ENCODE measurements at places on chromosomes 16 and 17.

- no peak for DNase-seq
Observed at GRCh38 chr17:50957600-50958575, 91.7 kb upstream of the TOB1 start.

- DNase-seq: no peak
Observed at GRCh38 chr16:81427219-81427618, 17.4 kb upstream of the CMIP start.

DNA sequence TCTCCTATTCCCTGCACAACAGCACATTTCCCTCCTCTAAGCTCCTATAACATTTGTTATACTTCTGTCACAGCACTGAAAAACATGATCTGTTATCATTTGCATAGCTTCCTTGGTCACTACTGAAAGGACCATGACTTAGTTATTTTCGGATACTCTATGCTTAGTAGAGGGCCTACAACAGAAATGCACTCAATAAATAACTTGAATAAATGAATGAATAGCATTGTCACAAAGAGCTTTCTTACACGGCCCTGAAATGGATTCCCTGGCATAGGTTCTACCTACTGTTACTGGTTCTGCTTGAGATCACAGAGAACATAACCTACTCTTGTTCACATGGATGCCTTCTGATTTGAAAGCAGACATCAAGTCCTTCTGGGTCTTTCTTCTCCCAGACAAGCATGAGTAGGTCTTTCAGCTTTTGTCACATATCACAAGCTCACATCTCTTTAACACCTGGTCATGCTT lies 41.6 kb downstream of the MYO1D start:
- peak; percentile 37 for DNase-seq

DNA sequence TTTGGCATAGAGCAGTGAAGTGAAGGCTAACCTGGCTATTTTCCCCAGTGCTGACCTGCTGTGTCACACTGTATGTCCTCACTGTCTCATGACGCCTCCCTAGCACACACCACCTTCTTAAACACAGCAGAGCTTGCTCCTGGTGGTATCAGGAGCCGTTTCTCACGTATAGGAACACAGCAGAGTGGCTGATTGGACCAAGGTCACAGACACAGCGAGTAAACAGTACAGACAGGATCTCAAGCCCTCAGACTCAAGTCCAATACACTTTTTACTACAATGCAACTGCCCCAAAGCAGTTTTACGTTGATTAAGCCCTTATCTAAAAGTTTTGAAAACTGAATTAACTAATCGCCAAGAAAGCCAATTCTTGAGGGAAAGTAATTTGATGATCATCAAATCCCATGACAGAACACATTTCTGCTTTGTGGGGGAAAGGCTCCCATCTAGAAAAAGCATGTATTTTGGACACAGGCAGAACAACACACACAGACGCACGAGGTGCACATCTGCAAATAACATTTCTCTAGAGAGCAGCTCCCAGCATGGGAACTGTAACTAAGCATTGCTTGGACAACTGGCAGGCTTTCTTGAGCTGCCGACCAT lies 15.2 kb downstream of the ARHGAP17 start:
- DNase-seq: no peak

DNA sequence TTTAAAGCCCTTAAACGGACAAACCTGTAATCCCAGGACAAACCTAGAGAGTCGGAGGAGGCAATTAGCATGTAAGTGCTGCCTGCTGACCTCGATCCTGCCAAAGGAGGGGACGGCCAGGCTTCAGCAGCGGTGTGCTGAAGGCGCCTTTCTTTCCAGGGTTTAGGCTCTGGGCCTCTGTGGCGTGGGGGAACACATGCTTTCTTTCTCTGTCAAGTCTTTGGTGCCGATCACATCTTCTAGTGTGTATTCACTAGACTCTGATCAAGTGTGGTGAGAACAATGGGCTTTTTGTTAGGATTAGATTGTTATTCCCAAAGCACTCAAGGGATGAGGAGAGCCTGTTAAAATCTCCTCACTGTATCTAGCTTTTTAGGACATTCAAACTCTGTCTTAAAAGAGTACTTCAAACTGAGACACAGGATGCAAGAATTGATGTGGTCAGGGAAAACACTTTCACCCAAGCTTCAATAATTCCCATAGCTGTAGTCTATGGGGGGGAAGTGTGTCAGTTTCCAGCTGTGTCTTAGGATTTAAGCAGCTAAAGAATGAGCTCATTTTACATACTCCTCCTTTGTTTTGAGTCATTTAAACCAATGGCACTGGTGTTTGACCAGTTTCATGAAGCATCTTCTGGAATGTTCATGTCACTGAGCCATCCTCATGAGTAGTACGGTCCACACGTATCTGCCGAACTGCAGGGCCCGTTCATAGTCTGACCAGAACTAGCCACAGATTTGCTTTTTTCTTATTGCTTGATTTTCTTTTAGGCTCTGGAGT lies 51.2 kb downstream of the RPA1 start:
- DNase-seq: no peak

GRCh38 chr16:2512735-2513404 lies 882 bp upstream of the ATP6V0C start:
- peak; percentile 37 for DNase-seq

GRCh38 chr16:67241008-67241900 lies 6.0 kb downstream of the FHOD1 start:
- DNase-seq: peak; percentile 42

- no peak for DNase-seq
Observed at GRCh38 chr17:27631411-27631760, 398 bp downstream of the LGALS9 start.

GRCh38 chr16:4052096-4052495 lies 64.1 kb downstream of the ADCY9 start:
- DNase-seq: no peak

DNA sequence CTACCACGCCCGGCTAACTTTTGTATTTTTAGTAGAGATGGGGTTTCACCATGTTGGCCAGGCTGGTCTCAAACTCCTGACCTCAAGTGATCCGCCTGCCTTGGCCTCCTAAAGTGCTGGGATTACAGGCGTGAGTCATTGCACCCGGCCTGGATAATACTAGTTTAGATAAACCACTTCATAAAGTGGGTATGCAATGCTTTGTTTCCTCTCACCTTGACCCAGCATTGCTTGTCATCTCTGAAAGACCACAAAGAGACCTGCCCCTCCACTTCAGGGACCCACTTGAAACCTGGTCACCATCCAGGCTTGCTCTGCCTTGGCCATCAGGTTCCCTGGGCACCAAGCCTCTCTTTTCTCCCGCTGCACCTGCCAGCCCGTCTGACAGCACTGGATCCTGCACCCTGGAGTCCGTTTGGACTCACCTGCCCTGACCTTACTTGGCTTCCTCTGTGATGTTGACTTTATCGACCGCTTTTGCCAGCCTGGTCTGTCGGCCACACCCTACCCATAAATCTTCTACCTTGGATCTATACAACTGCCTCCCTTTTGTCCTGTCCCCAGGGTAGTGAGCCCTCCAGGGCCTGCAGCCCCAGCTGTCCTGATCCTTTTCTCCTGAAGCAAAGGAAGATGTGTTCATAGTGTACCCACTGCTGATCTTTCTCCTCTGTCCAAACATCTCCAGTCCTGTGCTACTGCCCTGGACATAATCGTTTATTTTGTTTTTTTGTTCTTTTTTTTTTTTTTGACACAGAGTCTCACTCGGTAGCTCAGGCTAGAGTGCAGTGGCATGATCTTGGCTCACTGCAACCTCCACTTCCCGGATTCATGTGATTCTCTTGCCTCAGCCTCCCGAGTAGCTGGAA lies 12.7 kb upstream of the ZG16 start:
- DNase-seq: peak; percentile 88

GRCh38 chr16:21186326-21186691 lies 25.1 kb downstream of the ZP2 start:
- DNase-seq: no peak

- DNase-seq: no peak
Observed at GRCh38 chr17:49814781-49815529, 26.5 kb downstream of the KAT7 start.

- no peak for DNase-seq
Observed at GRCh38 chr16:64167936-64168335, 953.9 kb downstream of the CDH11 start.

GRCh38 chr16:12927591-12927990 lies 26.2 kb downstream of the SHISA9 start:
- no peak for DNase-seq

DNA sequence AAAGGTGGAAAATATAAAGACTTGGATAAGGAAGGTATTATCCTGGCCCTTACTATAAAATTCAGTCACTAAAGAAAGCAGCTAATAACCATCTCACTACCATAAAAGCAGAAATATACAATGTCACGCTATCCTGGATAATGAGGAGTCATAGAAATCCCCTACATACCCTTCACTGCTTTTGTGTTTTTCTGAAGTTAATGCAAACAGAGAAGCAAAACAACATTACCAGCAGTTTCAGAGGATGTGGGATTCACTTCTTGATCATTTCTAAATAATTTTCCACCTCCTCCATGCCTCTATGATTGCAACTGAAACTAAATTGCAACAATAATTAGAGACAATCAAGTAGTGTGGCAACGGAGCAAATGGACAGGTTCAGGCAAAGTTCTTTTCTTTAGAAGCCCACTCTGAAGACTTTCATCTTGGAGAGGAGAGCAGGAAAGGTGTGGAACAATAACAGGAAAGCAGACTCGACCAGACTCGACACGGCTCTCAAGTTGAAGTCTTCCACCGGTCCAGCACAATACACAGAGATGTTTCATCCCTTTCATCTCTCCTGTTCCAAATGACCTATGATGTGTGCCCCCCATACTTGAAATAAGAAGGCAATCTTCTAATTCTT lies 10.2 kb downstream of the CYTH1 start:
- DNase-seq: no peak

GRCh38 chr16:22292320-22292719 lies 4.9 kb upstream of the POLR3E start:
- no peak for DNase-seq

DNA sequence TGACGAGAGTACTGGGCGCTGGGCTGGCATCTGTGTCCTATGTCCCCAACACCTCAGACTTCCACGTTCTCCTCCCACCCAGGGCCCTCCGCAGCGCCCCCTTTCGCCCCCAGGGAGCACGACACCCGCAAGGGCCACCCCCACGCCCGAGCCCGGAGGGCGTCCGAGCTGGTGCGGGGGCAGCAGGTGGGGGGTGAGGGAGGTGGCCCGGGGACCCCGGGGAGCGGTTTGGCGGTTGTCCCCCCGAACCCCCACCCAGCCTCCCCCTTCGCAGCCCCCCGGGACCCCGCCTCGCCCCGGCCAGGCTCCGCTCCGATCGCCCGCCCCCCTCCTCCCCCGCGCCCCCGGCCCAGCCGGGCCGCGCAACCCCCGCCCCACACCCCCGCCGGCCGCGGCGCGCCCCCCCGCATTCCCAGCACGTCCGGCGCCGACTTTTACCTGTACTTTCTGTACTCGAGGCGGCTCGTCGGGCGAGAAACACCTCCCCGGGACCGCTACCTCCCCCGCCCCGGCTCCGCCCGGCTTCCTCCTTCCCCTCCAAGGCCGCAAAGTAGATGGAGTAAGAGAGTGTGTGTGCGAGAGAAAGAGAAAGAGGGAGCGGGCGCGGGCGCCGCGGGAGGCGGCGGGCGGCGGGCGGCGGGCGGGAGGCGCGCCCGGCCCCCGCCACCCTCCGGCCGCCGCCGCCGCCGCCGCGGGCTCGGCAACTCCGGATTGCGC lies 901 bp downstream of the CDYL2 start:
- peak; percentile 40 for DNase-seq

DNA sequence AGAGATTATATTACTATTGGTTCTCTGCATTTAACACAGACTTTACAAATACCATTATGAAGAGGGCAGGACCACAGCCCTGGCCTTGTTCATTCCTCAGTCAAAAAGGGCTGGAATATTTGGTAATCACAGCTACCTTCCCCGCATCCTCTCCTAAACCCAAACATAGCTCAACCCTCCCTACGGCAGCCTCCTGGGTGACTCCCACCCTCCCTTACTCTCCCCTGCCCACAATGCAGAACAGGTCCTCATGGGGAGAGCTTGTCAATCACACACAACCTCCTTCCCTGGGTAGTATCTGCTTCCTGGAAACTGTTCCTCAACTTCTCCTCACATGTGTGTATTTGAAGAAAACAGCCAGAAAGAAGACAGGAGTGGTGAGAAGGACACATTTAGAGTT lies 224.2 kb downstream of the C16orf78 start:
- no peak for DNase-seq

DNA sequence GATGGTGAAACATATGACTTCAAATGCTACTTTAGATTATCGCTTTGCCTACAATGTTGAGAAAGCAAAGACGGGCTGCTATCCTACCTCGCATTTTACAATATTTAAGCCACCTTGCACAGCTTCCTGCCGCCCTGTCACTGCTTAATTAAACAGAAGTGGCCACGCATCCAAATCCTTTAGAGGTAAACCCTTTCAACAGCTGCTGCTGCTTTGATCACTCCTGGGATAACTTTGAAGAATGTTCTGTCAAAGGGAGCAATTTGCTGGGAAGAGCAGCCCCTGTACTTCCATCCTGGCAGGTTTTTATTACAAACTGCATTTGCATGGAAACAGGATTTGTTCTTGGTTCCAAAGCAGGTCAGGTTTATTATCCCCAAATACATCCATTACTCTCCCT lies 24.2 kb upstream of the SSTR2 start:
- no peak for DNase-seq

DNA sequence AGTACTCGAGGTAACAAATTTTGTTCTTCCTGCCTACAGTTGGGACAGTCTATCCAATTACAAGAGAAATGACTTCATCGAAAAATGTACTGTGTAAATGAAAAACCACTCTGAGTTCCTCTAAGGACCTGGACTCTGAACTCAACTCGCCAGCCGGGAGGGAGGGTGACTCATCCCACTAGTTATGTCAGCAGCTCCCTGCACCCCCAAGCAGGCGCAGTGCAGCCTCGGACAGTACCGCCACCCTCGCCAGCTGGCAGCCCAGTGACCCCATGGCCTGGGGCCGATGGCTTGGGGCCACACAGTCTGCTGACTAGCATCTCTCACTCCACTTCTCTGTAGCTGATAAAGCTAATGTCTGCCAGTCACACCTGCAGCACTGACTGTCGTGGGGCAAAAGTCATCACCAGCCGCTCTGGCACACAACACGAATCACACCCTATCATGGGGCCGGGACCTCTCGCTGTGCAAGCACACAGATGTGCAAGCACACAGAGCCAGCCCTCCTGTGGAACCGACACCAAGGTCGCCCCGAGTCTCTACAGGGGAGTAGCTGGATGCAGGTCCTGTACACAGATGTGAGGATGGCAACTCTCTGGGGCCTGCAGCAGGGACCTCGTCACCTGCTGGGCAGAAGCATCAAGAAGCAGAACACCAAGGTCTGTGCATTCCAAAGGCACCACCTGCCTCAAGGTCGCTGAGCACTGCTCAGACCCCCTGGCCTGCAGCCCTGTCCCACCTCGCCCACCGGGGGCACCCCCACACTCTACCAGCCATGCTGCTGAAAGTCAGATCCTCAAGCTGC lies 5.7 kb downstream of the CSNK1D start:
- peak; percentile 87 for DNase-seq

DNA sequence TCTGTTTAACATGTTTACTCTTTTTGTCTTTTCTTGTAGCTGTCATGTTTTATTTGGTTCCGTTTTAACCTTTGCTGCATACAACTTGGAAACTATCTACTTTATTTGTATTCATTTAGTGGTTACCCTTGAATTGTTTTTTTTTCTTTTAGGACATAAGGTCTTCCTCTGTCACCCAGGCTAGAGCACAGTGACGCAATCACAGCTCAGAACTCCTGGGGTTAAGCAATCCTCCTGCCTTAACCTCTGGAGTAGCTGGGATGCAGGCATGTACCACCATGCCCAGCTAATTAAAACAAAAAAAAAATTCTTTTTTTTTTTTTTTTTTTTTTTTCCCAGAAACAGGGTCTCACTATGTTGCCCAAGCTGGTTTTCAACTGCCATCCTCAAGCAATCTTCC lies 29.8 kb upstream of the USP43 start:
- DNase-seq: no peak

Measured in SW480 (cell line).